ENCODE measurements at places on chromosomes 7 and 10.

GRCh38 chr10:110747609-110748464, 103.7 kb downstream of the RBM20 start:
- no peak for DNase-seq

DNA sequence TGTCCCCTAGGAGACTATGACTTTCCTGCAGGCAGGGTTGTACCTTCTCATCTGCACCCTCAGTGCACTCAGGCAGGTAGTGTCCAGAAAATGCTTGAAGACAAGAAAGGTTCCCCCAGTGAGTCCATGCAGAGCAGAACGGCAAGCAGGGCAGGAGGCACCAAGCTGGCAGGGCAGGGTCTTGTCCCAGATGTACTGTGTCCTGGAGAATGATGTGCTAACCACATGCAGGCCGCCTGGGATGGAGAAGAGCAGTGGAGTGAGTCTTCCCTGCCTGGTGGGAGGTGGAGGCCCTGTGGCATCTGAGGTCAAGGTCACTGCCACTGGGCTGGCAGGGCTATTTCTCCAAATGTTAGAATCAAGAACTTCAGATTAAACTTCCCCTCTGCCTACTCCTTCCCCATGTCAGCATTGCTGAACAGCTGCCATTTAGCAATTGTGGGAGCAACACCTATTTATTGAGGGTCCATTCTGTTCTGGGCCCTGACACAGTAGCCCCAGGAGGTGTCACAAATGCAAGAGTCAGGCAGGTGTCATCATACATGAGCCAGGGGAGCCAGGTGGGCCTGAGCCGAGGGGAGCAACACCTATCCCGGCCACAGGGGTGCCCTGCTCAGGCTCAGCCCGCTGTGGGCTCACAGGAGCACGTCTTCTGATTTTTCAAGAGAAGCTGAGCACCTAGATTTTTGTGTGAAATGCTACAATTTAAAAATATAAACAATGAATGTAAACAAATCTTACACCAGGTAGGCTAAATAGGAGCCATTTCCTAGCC, 34.1 kb downstream of the PTPRE start:
- DNase-seq = no peak

- DNase-seq = no peak
These were observed 142.9 kb downstream of the KMT2C start for GRCh38 chr7:152292897-152293296.

GRCh38 chr10:122281751-122282150, 10.7 kb downstream of the BTBD16 start:
- no peak for DNase-seq

DNA sequence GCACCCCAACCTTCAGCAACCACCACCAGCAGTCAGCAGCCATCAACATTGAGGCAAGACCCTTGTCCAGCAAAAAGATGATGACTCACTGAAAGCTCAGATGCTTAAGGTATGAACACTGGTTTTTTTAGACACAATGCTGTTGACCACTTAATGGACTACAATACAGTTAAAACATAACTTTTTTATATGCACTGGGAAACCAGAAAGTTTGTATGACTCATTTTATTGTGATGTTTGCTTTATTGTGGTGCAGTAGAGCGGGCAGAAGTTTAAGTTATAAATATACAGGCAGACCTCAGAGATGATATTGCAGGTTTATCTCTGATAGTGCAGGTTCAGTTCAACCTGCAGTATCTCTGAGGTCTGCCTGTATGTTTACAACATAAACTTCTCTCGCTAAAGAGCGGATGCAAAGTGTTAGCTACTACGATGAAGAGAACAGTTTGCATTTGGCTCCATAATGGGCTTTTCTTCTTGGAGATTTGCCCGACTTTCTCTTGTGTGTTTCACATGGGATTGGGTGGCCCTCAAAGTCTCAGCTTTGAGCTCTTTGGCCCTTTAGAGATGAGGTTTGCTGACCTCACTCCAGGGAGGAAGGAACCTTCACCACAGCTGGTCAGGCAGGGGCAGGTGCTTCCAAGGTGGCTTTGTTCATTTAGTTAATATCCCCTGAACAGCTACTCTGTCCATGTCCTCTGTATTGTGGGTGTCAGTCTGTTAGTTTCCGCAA, 84.4 kb upstream of the SHH start:
- no peak for DNase-seq

DNA sequence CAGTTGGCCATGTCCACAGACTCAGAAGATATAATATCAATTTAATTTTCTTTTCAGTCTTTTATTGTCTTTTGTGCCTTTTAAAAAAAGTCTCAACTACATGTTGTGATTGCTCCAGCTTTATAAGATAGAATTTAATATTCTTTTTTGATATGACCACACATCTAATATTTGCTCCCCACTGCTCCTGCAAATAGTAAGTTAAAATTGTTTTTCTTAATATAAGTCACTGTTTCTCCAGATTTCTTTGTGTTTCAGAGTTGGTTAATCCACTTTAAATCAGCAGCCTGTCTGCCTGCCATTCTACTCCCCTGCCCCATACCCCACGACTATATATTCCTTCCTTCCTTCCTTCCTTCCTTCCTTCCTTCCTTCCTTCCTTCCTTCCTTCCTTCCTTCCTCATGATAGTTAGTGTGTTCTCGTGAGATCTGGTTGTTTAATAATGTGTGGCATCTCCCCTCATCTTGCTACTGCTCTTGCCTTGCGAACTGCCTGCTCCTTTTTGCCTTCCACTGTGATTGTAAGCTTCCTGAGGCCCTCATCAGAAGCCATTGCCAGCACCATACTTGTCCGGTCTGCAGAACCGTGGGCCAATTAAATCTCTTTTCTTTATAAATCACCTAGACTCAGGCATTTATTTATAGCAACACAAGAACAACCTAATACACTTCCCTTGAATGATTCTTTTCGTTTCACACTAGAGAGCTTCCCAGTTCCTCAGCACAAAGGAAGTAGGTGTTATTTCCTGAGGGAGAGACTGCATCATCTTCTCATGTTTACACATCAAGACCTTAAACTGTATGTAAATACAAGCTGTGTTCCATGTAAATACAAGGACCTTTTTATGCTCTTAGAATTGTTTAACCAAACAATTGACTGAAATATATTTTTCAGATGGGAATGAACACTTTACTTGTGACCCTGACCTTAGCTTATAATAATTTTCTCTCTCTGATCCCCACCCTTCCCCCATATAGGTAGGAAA, 24.5 kb downstream of the TAS2R16 start:
- no peak for DNase-seq

DNA sequence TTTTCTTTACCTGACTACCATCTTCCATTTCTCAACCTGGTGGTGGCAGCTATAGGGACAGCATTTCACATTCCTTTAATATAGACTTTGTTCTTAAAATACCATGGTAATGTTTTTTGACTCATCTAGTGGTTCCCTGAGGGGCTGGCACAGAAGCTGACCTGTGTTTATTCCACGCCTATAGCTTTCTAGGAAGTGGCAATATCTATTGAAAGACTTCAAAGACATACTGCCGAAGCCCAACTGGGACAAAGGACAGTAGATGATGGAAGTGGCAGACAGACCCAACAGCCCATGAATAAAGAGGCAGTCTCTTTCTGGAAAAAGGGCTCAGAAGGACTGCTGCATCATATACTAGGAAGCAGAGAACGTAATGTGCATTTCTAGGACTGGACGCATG, 11.2 kb downstream of the SUN3 start:
- DNase-seq = no peak

DNA sequence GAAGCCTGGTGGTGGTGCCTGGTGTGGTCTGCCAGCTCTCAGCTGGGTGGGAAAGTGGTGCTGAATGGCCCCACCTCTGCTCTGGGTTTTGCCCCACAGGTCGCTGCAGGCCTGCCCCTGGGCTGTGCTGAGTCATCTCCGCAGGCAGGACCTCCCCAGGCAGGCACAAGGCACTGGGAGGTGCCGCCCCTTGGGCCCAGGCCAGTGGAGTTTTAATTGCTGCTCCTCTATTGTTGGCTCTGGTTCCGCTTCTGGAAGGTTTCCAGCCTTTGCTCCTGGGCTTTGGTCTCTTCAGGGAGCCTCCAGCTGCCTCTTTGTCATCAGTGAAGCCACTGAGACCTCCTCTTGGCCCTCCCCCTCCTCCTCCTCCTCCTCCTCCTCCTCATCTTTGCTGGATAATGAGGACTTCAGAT, 180.3 kb upstream of the GRB10 start:
- peak; percentile 81 for DNase-seq

DNA sequence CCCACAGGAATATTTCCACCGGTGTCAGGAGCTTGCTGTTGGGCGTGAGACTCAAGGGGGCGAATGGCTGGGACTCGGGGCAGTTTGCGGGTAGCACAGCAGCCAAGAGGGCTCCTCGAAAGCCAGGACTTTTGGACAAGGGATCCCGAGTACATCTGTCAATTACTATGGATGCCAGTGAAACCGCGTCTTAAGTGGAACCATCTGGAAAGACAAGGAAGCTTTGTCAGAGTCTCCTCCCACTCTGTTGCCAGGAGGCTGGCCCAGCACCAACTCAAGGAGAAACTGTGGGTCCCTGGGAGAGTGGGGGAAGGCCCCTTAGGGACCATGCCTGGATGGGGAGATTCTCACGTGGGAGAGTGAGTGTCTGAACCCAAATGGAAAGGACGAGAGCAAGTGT, 57.1 kb downstream of the C10orf143 start:
- no peak for DNase-seq

DNA sequence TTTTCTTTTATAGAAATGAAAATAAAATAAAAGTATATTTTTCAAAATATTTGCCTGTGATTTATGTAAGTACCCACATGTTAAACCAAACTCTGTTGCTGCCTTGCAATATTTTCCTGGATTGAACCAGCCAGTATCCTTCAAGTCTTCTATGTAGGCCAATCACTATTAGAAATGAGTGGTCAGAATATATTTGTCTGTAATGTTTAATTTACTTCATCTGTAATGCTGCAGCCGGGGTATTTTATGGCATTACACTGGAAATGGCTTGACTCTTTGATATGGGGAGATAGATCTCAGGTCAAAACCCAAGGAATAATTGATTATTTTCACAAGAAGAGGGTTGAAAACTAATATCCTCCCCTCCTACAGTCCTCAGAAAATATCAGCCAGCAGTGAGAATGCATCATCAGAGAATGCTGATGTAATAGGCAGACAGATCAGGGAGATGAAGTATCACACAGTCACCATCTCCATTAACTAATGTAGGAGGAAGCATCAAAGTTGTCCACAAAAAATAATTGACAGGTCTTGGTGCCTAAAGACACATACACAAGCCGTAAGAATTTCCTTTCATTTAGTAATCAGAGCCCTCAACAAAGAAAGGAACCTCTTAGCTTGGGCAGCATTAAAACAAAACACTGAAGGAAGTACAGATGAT, 82.5 kb downstream of the VWDE start:
- no peak for DNase-seq
